Brain (organoid and tissue), 16 donors: ENCODE measurements at places on chromosomes 4 and X.

GRCh38 chr4:129929052-129929451, 833.1 kb downstream of the C4orf33 start:
- no peak for DNase-seq

DNA sequence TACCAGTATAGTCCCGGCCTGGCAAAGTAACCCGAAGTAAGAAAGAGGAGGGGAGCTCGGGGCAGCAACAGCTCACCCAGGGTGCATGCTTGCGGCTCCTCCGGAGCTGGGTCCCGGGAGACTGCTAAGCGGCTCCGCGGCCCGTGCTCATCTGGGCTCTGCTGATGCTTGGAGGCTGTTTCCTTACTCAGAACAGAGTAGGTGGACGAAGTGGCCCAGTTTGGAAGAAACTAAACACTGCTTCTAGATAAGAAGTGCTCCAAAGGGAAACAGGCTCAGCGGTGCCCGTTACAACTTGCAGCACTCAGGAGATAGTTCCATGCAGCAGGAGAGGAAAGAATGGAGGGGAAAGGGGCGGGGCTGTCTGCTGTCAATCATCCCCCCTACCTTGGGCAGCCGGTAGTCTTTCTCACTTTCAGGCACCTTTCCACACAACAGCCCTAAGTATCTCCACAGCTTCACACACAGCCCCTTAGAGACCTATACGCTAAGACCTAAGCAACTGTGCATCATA, at the start of gene COL4A6:
Gene COL4A6 (minus strand): TSS at position 313 of the 514 bp plus-strand sequence. CDS start 226 bp downstream, at position 87.
- DNase-seq: no peak

- no peak for DNase-seq
Observed at GRCh38 chrX:79631526-79631925, 264.4 kb upstream of the ITM2A start.

DNA sequence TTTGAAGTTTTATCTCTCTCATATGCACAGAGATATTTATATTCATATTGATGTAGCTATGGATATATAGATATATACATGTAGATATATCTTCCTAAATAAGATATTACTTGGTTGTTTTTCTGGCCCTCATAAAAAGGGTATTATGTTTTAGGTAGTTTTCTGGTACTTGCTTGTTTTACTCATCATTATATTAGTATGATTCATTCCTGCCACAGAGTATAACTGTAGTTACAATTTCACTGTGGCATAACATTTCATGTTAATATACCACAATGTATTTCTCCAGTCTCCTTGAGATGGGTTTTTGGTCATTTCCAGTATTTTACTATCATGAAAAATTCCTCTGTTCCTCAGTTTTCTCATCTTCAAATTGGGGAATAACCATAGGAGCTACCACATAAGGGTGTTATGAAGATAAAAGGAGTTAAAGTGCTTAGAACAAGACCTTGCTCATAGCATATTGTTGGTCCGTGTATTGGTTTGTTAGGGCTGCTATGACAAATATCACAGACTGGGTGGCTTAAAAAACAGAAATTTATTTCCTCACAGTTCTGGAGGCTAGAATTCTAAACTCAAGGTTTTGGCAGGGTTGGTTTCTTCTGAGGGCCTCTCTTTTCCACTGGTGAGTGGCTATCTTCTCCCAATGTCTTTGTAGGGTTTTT, 129.7 kb downstream of the TMEM164 start:
- DNase-seq: no peak

GRCh38 chrX:37677243-37677642, 8.3 kb upstream of the XK start:
- DNase-seq: no peak

DNA sequence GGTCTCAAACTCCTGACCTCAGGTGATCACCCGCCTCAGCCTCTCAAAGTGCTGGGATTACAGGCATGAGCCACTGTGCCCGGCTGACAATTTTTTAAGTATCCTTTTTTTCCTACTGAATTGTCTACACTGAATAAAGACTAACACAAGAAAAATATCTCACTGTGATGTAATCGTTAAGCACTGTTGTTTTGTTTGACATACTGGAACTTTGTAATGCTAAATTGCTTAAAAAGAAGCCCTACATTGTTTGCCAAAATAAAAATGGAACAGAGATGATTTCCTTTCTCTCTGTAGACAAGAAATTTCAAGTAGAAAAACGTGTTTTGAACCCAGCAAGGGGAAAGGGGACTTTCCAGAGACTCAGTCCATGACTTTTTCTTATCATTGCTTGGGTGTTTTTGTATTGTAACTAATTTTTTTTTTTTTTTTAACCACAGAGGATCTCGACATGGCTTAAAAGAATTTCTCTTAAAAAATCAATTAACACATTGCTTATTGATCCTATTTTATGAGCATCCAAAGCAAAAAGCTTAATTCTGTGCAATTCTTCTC, 74.9 kb downstream of the TMEM156 start:
- DNase-seq: no peak

DNA sequence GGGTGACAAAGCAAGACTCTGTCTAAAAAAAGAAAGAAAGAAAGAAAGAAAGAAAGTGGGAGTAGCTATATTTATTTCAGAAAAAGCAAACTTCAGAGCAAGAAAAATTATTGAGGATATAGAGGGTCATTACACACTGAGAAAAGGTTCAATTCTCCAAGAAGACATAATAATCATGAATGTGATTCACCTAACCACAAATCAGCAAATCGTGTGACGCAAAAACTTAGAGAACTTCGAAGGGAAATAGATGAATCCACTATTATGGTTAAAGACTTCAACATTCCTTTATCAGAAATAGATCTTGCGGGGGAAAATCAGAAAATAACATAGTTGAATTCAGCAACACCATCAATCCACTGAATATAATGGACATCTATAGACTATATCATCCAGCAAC, 219.3 kb upstream of the LDB2 start:
- no peak for DNase-seq

- DNase-seq: no peak
Observed at GRCh38 chr4:94426783-94427182, 25.0 kb upstream of the PDLIM5 start.

DNA sequence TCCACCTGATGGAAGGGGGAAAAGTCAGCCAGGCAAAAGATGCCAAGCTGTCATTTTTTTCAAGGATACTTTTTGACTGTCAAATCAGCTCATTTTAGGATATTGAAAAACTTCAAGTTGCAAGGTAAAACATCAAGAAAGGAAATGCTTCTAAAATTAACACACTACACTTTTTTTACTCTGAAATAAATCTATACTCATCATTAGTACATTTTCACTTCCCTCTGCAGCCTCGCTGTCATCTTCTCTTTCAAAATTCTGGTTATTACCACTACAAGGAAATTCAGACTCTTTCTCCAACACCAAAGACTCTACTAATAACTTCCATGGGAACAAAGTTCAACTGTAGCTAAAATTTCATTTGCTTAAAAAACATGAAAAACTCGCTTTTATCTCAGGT, 41.6 kb downstream of the APBB2 start:
- no peak for DNase-seq

DNA sequence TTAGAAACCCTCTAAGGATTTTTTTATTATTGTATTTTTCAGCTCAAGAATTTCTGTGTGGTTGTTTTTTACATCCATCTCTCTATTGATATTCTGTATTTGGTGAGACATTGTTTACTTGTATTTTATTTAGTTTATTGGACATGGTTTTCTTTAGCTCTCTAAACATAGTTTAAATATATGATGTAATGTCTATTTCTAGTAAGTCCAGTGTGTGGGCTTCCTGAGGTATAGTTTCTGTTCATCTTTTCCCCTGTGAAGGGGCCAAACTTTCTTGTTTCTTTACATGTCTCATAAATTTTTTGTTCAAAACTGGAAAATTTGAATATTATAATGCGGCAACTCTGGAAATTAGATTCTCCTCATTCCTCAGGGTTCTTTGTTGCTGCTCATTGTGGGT, 28.2 kb upstream of the ATRX start:
- DNase-seq: no peak

- DNase-seq: no peak
Observed at GRCh38 chrX:115413246-115413878, 123.8 kb downstream of the LUZP4 start.

DNA sequence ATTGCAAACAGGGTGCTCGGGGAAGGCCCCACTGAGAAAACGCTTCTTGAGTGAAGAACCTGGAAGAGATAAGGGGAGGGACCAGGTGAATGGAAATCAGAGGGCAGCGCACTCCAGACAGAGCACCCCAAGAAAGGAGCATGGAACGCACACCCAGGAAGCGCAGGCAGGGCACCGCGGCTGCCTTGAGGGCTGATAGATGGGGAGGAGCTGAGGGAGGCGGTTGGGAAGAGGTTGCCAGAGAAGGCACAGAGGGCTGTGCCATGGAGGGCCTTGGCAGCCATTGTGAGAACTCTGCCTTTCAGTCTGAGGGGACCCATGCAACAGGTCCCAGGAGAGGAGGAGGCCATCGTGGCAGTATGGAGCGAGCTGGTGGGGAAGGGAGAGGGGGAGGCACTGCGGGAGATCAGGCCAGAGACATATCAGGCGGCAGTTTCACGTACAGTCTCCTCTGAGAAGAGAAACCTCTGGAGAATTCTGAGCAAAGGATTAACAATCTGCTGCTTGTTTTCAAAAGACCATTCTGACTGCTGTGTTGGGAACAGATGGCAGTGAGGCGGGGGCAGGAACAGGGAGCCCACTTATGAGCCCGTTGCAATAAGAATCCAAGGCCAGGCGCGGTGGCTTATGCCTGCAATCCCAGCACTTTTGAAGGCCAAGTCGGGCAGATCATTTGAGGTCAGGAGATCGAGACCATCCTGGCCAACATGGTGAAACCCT, 83.7 kb downstream of the PCYT1B start:
- DNase-seq: no peak

- DNase-seq: no peak
Observed at GRCh38 chr4:147487616-147488015, 6.7 kb downstream of the EDNRA start.

DNA sequence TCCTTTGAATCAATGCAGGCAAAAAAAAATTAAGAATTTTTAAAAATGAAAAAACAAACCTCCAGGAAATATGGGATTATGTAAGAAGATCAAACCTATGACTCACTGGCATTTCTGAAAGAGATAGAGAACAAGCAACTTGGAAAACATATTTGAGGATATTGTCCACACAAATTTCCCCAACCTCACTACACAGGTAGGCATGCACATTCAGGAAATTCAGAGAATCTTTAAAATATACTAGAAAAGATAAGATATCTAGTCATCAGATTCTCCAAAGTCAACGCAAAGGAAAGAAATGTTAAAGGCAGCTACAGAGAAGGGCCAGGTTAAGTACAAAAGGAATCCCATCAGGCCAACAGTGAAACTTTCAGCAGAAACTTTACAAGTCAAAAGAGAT, 85.6 kb downstream of the ANTXR2 start:
- no peak for DNase-seq

DNA sequence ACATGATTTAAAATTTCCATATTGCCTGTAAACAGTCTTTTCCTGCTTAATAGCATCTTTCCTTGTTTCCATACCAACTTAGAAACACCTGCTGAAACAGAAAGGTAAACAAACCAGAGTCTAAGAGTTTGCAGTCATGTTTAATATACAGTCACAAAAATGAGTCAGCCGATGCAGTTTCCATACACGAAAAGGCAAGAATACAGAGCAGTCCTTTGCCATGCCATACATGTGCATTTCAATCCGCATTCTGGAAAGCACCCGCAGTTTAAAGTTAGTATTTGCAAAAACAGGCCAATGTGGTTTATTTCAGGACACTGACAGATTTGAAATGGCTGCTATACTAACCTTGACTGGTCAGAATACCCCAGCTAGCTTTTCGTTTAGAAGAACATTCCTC, 32.1 kb downstream of the ASB5 start:
- no peak for DNase-seq

GRCh38 chrX:103220511-103221323, 5.8 kb downstream of the BEX4 start:
- DNase-seq: no peak

GRCh38 chr4:8400632-8401325, 39.7 kb downstream of the ACOX3 start:
- no peak for DNase-seq

GRCh38 chr4:123830930-123831329, 434.3 kb downstream of the SPRY1 start:
- DNase-seq: peak; percentile 62

GRCh38 chrX:101057093-101057714, 5.3 kb upstream of the TRMT2B start:
- no peak for DNase-seq
